Body of pancreas (tissue), 4 donors: ENCODE measurements at places on chromosomes 2 and 18. TPM values are rescaled to one million over a fixed set of nuclear protein-coding genes. Genes with fewer than 3 reads are reported as not detected.

DNA sequence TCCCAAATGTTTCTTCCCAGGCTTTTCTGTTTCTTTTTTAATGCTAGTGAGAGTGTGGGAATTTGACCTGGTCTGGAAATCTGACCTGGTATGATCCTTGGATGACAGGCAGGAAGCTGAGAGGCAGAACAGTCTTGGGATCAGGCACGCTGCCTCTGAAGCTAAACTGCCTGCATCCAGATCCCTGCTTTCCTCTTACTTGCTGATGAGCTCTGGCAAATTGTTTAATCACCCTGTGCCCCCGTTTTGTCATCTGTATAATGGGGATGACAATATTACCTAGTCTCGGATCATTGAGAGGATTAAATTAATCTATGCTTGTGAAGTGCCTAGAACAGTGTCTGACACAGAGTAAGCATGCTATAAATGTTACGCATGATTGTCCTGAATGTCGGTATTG is 3.3 kb downstream of the KLHL23 start:
- no peak for DNase-seq

GRCh38 chr18:5982332-5982731 is 87.0 kb upstream of the TMEM200C start:
- no peak for DNase-seq

DNA sequence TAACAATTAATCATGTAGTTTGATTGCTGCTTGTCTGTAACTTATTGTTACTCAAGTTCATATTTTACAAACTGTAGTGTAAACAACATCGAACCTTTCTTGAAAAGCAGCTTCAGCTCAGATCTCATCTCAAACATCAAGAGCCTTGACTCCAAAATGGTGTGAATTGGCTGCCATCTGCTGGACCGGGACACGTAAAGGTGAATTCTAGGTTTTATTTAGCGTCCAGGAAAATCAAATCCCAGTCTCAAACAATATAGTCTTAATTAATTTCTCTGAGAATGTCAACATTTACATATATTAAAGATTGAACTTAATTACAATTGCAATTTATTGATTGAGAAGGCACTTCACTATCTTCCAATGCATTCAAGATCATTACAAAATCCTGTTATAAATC is 453.0 kb downstream of the GALR1 start:
- no peak for DNase-seq

DNA sequence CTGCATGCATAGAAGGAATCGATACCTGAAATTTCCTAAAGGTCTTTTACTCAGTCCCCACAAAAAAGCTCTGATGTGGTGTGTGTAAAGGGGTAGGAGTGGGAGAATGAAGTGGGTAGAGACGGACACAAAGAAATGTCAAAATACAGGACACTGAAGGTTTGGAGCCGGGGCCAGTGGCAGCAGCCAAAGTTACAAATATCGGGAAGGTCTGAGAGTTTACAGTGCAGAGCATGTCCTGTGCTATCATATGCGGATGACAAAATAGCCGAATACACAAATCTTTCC is 89.9 kb upstream of the STON1 start:
- DNase-seq, result no peak

Gene CCDC74B
- total RNA-seq, result 0.99 TPM

DNA sequence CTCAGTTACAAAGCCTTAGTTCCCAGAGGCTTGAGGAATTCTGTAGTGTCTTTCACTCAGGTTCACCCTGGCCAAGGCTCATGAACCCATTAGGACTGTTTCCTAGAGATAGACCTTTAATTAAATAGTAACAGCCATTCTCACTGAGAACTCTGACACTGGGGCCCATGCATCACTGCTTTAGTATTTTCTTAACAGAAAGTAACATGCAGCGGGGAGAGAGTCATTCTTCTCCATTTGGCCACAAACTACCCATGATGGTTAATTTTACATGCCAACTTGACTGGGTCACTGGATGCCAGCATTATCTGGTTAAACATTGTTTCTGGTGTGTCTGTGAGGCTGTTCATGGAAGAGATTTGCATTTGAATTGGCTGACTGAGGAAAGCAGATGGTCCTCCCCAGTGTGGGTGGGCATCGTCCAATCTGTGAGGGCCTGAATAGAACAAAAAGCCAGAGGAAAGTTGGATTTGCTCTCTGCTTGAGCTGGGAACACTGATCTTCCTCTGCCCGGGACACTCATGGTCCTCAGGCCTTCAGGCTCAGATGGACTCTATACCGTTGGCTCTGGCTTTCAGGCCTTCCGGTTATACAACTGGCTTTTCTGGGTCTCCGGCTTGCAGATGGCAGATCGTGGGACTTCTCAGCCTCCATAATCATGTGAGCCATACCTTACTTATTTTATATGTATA is 5.6 kb upstream of the CPLX4 start:
- DNase-seq, result no peak
